Glutamatergic neuron (in vitro differentiated cells): ENCODE measurements at places on chromosomes 2 and 18. TPM values are rescaled to one million over a fixed set of nuclear protein-coding genes. Genes with fewer than 3 reads are reported as not detected.

- no peak overlapping the region for H3K4me3 ChIP-seq
- peaks cover 37% of the 10 kb centered on the region for H3K4me1 ChIP-seq
- DNase-seq: no peak
- H3K36me3 ChIP-seq: no peaks in the 10 kb centered on the region
- H3K27me3 ChIP-seq: peaks cover 10% of the 10 kb centered on the region
Observed at GRCh38 chr2:16288371-16289112, 348.2 kb downstream of the MYCN start.

Gene RAB11FIP5
- 13.5 TPM for total RNA-seq

- peaks cover 4% of the 10 kb centered on the region for H3K36me3 ChIP-seq
- H3K27me3 ChIP-seq: no peaks in the 10 kb centered on the region
- H3K27ac ChIP-seq: no peak overlapping the region
- H3K4me3 ChIP-seq: no peak overlapping the region
Observed at GRCh38 chr18:9191658-9192256, 55.2 kb downstream of the ANKRD12 start.

- no peaks in the 10 kb centered on the region for H3K4me1 ChIP-seq
- no peak for DNase-seq
- peaks cover 2% of the 10 kb centered on the region for H3K27me3 ChIP-seq
- H3K27ac ChIP-seq: no peak overlapping the region
Observed at GRCh38 chr2:79750321-79750720, 237.5 kb downstream of the CTNNA2 start.
